ENCODE measurements at places on chromosomes 11 and 22.

DNA sequence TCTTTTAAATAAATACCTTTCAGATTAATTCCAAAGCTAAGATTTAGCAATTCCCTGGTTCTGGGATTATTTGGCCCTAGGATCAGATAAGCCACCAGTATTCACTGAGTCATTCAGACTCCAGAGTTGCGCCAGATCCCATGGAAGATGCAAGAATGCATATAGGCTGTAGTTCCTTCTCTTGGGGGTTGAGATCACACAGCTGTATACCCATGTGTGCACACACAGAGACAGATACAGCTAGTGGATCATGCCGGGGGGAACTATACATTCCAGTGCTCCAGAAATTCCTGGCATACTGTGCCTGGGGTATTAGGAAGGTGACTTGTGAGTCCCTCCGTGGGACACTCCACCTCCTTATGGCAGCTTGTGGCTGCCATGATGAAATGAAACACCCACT lies 75.4 kb downstream of the ZBTB16 start:
- DNase-seq: no peak

DNA sequence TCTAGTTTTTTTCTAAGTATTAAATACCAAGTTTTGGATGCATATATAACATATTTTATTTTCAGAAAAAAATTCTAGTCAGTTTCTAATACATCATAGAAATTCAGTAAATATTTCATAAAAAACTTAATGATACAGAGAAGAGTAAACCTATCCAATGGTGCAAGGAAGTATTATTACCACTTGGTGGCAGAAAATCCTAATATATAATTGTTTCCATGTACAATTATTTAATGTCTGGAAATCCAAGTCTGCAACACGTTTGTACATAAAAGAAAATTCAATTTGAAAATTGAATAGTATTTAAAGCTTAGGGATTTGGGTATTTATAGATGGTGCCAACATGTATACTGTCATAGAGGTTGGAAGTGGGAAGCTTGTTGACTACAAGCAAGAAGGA lies 127.0 kb downstream of the TRPC6 start:
- DNase-seq: no peak

DNA sequence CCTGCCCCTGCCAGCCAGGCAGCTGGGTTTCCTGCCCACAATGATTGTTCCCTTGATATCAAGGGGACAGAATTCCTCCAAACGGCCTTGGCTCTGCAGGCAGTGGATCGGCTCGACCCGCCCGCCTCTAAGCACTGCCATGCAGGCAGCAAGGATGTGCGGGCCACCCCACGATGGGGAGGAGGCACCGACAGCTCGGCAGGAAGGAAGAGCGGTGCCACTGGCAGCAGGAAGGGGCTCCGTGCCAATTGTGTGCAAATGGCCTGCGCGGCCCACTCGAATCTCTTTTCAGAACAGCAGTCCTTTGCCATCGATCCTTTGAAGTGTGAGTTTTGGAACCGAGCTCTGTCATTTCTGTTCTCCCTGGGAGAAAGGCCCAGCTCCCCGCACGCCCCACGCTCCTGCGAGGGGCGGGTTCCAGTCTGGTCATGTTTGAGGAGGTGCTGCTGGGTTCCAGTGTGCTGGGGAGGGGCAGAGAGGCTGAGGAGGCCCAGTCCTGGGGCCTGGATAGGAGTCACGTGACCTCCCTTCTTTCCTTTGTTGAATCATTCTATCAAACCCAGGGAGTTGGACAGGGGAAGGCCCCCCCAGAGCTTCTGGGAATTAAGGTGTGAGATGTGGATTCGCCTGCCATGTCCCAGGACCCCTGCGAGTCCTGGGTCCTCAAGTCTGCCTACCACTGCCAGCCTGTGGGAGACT lies 406.0 kb downstream of the CTTN start:
- no peak for DNase-seq

DNA sequence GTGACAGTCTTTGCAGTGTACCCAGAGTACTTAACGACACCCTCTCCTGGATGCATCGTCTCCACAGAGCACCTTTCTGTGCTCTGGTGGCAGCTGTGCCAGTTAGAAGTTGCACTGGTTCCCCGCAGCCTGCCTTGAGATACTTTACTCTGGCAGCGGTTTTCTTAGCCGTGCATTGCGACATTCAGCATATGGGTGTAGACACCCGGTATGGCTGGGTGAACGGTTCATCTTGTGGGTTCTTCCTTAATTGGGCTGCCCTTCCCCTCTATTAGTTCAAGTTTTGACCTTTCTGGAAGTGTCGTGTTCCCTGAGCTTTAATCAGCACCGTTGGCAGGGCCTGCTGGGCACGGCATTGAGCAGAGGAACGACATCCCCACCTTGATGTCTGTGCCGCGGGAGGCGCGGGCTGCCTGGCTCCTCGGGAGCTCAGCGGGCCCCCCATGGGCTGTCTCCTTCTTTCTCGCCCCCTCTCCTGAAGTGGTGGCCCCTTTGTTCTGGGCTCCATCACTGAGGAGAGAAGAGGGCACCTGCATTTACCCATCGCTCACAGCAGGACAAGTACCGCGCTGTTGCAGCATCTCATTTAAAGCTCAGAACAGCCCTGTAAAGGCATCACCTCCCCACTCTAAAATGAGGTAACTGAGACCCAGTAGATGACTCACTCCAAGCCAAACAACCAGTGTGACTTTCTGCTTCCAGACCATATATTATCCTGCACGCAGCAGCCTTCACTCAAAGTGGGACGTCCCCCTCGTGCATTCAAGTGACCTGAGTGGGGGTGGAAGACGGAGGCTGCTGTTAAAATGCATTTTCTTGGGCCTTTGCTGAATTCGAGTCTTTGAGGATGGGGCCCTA lies 13.3 kb downstream of the FAM83F start:
- DNase-seq: no peak

- DNase-seq: no peak
Observed at GRCh38 chr11:114078423-114078822, 18.9 kb downstream of the ZBTB16 start.

DNA sequence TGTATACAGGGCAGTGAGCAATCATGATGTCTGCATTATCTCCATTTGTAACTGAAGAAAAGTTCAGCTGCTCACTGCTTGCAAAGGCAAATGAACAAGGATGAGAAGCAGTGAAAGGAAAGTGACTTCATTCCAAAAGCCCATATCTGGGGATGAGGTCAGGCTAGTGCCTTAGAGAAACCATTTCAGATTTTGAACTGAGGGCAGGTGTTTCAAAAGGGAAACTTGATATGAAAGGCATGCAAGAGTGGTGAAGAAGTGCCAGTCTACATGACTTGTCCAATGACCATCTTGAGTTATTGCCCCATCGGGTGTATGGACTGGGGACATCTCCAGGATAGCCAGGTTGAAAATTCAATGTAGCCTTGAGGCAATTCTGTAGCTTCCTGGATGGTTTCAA lies 7.3 kb upstream of the APOL4 start:
- no peak for DNase-seq

GRCh38 chr11:112748713-112749543 lies 212.3 kb upstream of the NCAM1 start:
- DNase-seq: no peak

GRCh38 chr11:85724748-85725465 lies 38.9 kb upstream of the CCDC89 start:
- no peak for DNase-seq

DNA sequence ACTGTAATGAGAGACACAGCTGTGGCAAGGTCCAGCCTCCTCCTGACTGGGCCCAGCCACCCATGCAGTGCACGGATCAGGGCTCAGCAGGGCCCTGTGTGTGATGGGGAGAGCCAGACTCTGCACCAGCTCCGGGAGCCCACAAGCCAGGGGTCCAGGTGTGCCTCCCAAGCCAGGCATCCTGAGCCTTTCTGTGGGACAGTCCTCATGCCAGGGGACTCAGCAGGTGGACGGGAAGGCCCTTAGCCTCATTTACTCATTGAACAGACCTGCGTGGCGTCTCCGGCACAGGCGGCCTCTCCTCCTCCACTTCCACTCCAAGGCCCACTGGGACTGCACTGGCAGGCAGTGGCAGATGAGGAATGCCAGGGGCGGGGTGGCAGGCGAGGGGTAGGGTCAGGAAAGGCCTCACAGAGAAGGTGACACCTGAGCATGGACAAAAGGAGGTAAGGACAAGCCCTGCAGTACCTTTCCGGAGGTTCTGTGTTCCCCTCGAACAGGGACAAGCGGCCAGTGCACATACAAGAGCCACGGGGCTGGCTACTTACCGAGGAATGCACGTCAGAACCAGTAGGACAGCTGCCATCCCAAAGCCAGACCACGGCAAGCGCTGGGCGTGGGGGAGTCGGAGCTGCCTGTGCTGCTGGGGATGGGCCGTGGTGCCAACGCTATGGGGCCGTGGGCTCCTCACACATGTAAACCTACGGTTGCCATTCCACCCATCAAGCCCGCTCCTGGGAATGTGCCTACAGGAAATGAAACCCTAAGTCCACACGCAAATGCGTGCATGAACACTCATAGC lies 52.7 kb downstream of the IGF2 start:
- DNase-seq: no peak

DNA sequence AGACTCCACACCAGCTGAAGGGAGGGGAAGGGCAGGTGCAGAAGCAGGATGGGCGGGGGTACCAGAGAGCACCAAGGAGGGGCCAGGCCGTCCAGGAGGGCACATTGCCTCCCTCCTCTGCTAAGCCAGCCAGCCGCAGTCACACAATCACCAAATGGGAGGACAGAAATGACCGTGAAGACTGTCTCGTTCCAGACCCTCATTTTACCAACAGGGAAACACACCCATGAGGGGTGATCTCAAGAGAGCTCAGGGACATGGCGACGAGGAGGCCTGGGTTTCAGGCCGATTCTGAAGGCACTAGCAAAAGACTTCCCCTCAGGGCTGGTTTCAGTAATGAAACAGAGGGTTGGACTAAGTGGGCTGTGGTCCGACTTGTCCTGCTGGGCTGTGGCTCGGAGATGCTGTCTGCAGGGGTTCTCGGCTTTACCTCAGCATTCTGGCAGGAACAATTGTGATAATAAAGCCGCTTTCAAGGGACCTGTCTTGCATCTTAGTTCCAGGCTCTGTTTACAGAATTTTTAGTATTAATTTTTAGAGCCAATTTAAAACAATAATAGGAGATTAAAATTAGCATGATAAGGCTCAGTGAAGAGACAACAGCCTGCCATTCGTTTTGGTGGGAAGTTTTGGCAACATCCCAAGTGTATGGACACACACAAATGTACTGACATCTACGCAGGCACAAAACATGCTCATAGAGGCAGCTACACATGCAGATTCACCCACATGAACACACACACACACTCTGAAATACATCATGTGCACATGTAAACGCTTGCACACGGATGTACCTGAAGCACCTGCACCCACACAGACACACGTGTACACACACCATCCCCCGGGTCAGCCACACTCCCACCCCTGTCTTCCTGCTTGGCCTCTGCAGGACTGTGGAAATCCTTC lies 2.0 kb upstream of the B3GAT1 start:
- DNase-seq: no peak
